ENCODE measurements at places on chromosomes 5 and 9.

DNA sequence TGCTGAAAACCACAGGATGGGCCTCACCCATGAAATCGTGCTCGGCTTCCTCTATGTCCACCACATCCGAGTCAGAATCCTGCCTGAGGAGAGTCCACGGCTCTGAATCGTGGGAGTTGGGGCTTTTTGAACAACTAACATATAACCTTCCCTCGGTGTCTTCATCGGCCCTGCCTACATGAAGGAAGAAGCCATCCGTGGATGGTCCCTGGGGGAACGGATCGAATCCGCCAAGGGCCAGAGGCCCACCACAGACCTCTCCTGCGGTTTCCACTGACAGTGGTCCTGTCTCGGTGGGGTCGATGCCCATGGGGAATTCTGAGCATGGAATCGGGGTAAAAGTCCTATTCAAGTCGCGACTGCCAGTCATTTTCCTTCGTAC is 85.0 kb downstream of the CAMSAP1 start:
- no peak for DNase-seq

- DNase-seq = no peak
These were observed 62.7 kb downstream of the SLC1A3 start for GRCh38 chr5:36669015-36669651.

DNA sequence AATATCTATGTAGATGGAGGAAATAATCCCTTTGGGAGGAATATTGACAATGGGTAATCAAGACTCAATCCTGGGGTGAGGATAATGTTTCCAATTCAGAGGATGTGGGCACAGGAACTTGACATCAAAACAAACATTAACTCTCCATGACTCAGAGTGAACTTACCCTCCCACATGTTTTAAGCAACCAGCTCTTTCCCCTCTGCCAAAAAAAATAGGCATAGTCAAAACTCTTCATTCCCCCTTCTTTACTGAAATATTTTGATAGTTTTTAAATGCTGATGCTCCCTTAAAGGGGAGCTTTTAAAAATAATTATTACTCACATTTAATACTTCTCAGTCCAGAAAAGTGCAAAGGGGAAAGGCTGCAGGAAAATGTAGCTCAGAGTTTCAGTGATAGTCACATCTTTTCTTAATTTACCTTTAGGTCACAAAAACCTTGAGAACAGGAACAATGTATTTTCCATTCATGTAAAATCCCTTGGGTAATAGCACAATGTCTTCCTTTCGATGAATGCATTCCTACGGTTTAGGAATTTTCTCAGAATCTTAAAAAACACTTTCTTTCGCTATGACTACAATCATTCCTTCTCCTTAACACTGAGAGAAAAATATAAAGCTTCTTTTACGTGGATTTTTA is 298.4 kb upstream of the GRAMD2B start:
- DNase-seq = peak; percentile 89

- no peak for DNase-seq
These were observed 91.4 kb downstream of the TSSK1B start for GRCh38 chr5:113343343-113343742.

- no peak for DNase-seq
These were observed 17.0 kb downstream of the PTCD2 start for GRCh38 chr5:72337159-72337558.

GRCh38 chr9:127396253-127396807 is 639 bp upstream of the SLC2A8 start:
- DNase-seq = no peak

GRCh38 chr9:86700629-86701028 is 246.7 kb downstream of the GAS1 start:
- peak; percentile 22 for DNase-seq

DNA sequence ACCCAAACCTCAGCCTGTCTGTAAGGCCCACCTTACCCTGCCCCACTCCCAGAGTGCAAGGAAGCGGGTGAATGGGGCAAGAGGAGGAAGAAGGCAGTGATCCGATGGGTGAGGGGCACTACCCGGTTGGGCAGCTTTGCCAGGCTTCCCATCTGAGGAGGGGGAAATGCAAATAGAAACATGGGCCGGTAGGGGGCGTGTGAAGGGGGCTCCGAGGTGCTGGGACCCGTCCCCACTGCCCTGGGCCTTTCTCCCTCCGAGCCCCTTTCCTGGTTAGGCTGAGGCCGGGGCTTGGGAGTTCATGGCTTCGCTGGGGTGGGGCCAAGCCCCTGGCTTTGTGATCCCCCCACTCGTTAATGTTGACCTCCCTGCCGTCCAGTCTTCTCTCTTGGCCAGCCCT is 23.6 kb upstream of the MYORG start:
- DNase-seq = no peak
